BE2C (cell line): ENCODE measurements at places on chromosomes 1 and 21.

GRCh38 chr21:38306433-38307141 is 49.8 kb downstream of the KCNJ15 start:
- no peak for DNase-seq

DNA sequence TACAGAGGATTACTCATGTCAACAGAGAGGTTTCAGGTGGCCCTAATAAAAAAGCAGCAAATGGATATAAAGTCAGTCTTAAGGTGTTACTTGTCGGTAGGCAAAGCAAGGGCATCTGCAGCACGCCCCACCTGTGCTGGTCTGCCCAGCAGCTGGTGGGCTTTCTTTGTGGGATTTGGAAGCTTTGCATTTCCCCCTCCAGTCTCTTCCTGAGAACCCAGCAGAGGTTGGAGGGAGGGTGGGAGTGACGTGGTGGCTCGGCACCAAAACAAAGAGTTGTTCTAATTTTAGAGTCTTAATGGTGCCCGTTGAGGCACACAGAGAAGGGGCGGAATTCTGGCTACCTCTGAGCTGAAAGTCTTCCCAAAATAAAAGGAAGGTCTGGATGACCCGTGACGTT is 4.8 kb upstream of the PCBP3 start:
- no peak for DNase-seq

DNA sequence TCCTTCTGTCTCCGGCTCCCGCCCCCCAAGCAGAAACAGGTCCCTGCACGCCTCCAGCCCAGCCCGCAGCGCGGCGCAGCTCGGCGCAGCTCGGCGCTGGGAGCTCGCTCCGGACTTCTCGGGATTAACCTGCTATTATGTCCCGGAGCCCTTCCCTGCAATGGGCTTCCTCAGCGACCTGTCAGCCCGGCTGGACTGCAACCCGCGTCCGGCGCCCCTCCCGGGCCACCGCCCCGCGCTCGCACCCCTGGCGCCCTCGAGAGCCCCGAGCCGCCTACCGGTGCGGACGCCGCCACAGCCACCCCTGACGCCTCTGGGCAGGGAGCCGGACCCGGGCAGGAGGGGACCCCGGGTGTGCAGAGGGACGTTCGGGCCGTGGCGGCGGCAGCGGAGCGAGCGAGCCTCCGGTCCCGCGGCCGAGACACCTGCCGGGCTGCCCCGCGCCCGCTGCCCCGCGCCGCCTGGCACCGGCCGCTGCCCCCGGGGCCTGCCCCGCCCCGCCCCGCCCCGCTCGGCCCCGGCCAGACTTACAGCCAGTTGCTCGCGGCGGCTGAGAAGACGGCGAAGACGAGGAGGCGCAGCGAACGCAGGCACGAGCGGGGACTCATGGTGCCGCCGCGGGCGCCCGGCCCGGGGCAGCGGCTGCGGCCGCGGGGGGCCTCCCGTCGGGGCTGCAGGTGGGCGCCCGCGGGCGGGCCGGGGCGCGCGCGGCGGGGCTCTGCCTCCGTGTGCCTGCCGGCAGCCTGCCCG is 407 bp downstream of the WNT4 start:
- peak; percentile 25 for DNase-seq

DNA sequence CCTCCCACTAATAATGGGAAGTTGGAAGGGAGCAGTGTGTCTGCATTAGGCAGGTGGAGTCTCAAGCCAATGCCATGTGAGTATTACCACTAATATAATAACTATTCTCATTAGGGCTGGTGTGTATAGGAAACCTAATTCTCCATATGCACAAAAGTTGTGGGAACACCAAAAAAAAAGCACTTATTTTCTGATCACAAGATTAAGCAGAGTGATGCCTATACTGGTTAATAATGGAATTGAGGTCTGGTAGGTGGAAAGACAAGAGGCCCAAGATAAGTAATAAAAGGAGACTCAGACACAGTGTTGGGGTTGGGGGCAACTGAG is 7.0 kb upstream of the NPL start:
- no peak for DNase-seq

GRCh38 chr1:40530735-40531380 is 579 bp upstream of the ZNF684 start:
- no peak for DNase-seq

- DNase-seq: no peak
Observed at GRCh38 chr1:212937034-212937433, 13.3 kb upstream of the VASH2 start.

DNA sequence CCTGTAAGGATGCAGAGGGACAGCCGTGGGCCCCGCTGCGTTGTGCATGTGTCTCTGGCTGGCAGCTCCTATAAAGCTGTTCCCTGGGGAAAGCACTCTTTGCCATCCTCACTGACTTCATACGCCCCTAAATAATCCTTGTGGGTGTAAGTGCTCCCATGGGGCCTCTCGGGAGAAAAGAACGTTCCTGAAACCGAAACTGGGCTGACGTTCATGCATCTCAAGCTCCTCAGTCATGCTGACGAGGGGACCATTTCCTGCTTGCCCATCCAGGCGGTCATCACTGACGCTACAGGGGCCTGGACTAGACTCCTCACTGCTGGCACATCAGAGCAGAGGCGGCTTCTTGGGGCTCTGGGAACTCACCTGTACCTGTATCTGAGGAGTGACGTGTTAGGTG is 73.1 kb upstream of the USP24 start:
- DNase-seq: no peak

- DNase-seq: no peak
Observed at GRCh38 chr1:178048426-178048825, 45.5 kb upstream of the RASAL2 start.

DNA sequence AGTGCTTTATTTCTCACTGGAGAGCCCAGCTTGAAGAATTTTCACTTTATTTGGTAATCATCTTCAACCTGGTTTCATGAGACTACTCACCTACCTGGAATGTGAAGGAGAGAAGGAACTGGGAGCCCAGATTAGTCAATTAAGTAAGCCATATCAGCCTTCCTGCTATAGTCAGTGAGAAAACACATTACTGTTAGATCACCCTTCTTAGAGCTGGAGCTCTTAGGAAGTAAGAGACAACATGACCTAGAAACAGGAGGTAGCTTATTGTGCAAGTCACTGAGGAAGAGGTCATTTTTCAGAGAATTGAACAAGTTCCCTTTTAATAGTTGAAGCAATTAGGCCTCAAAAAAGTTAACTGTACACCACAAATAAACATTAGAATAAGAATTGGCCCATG is 49.2 kb upstream of the TEKT2 start:
- no peak for DNase-seq

DNA sequence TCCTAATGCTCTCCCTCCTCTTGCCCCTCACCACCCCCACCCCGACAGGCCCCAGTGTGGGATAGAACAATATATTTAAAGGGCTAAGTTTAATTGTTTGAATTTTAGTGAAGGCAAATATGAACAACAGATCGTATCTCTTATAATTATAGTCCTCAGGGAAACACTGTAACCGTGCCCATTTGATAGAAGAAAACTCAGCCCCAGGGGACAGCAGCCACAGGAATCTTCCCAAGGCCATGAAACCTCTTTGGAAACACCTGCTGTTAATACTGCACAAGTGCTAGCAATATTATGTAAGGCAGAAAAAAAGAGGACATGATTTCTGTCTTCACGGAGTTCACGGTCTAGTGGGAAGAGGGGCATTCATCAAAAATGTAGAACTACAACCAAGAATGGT is 142.2 kb downstream of the URB2 start:
- no peak for DNase-seq

DNA sequence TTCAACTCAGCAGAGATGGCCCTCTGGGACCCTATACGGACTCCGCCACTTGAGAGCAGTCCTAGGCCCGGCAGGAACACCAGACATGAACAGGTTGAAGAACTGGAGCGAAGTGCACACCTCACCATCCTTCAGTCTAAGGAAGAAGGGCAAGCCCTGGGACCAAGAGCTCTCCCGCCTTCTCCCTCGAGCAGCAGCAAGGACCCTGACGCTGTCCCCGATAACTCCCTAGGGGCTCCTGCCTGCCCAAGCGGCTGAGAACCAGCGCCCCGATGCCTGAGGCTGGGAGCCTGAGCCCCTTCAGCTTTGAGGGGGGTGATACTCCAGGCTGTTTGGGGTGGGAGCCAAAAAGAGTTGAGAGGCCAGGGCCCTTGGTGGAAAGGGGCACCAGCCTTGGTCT is 10.2 kb downstream of the TMEM81 start:
- DNase-seq: no peak

DNA sequence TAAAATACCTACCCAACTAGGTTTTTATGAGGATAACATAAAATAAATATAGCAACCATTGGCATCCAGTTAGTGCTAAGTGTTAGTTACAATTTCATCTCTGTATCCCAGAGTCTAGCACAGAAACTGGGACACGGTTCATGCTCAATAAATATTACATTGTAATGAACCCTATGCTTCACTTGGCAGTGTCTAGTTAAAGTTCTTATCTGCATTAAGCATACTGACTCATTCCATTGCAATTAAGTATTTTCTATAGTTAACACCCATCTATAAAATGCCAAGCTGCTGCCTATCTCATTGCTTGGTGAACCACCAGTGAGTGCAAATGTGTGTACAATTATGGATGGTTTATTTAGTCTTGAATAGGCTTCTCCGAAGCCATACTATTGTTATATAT is 15.2 kb downstream of the CHML start:
- no peak for DNase-seq

DNA sequence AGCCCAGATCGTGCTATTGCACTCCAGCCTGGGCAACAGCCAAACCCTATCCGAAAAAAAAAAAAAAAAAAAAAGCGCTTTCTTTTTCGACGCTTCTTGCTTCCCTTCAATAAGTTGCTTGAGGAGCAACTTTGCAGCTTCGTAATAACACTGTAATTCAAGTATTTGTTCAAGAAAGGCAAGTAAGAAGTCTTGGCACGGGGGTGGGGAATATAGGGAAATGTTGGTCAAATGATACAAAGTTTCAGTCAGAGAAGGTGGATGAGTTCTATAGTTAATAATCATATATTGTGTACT is 871 bp upstream of the PSMA5 start:
- DNase-seq: no peak

DNA sequence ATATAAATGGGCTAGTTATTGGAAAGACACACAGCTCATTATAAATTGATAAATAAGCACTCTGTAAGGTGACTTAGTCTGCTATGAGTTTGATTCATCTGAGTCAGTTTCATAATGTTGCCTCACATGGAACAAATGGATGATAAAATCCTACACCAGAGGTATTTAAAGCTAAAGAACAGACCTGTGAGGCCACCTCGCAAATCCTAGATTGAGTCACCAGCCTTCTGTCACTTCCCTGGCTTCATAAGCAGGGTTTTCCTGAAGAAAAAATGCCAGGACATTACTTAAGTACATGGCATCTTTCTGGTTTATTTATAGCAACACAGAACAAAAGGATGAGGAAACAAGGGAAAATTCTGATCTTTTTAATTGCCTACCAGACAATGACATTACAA is 18.4 kb downstream of the CD2 start:
- no peak for DNase-seq

DNA sequence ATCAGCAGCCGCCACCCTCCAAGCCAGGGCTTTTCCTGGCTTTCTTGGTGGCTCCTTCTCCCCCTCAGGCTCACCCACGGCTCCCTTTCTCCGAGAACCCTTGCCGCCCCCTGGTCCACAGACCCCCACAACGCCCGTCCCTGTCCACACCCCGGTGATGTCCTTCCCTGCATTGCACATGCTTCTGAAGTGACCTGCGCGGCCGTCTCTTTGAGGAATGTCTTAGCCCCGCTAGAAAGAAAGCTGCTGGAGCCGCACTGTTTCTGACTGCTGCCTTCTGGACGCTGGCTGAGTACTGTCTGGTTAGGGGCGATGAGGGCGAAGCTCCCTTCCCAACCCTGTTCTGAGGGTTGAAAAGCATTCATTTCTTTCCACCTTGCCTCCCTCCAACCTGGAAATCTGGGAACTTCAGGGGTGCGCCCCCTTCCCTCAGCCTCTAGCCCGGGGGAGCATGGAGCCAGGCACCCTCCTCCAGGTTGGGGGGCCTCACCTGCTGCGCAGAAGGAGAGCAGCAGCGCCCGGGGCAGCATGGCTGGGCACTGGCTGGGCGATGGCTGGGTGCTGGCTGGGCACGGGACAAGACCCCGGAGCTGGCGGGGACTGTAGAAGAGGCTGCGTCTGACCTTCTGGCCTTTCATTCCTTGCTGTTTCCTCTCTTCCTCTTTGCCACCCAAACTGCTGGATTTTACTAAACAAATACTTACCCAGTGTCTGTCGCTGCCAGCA is at the start of gene CLEC20A:
TSS of gene CLEC20A (minus strand) at position 555 of the 726 bp plus-strand sequence. CDS start at position 530, 25 bp downstream.
- no peak for DNase-seq

DNA sequence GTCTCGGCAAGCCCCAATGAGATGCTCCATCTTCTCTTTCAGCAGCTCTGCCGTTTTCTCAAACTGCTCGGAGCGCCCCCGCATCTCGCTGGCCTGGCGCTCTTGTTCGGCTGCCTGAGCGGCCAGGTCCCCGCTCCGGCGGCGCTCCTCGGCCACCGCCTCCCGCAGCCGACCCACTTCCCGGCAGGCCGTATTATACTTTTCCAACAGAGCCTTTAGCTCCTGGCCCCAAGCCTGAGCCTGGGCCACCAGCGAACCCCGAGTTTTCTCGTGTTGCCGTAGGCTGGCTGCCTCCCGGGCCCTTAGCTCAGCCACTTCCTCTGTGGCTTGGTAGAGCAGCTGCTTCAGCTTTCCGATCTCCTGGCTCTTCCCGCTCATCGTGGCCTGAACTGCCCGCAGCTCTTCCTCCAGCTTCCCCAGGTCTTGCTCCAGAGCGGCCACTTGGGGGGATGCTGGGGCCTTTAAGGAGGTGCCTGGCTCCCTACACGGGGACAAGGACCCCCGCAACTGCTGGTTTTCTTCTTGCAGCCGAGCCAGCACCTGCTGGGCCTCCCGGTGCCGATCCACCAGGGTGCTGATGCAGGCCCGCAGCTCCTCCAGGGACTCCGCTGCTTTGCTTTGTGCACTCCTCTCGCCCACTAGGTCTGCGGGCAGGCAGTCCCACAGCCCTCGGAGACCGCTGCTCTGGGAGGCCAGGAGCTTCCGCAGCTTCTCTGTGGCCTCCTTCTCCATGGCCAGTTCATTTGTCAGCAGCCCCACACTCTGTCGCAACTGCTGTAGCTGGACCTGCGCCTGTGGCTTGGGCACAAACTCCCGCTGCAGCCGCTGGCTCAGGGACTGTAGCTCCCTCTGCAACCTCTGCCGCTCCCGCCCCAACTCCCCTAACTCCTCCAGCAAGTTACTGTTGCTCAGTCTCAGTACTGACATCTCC is 13.4 kb upstream of the PIAS3 start:
- DNase-seq: no peak

- DNase-seq: no peak
Observed at GRCh38 chr1:83839566-83840173, 159.3 kb downstream of the TTLL7 start.

DNA sequence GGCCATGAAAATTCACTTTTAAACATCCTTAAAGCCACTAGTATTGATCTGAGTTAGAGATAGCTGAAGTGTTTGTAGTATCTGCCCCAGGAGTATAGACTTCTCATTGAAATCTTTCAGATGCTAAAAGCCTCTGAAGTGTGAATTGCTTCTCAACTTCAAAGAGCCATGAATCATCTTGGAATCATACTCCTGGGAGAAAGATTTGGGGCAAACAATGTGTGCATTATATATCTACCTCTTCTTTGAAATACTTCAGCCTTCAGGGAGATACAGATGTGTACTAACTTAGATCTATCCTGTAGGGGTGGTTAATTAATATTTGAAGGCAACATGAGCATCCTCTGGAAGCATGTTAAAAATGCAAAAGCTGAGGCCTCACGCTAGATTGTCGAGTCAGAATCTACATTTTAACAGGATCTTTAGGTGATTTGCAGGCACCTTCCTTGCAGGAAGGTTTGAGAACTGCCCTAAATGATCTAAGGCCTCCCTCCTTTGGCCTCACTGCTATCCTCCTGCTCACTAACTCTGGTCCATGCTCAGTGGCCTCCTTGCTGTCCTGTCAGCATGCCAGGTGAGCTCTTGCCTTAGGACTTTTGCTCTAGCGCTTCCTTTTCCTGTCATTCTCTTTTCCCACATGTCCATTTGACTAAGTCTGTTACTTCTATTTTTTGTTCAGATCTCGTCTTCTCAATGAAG is 6.0 kb upstream of the SCYL3 start:
- DNase-seq: no peak
